ENCODE measurements at places on chromosomes 16 and 17.
A peak's percentile ranks its signal among the peaks of the same experiment; 100 is the strongest.

GRCh38 chr16:65196420-65197075, 74.7 kb upstream of the CDH11 start:
- peak; percentile 49 for DNase-seq

GRCh38 chr16:68739964-68740627, 3.0 kb downstream of the CDH1 start:
- no peak for DNase-seq

GRCh38 chr16:72961115-72961832, 86.7 kb downstream of the ZFHX3 start:
- peak; percentile 24 for DNase-seq

GRCh38 chr17:37546302-37546701, 56.6 kb downstream of the DUSP14 start:
- peak; percentile 9 for DNase-seq

DNA sequence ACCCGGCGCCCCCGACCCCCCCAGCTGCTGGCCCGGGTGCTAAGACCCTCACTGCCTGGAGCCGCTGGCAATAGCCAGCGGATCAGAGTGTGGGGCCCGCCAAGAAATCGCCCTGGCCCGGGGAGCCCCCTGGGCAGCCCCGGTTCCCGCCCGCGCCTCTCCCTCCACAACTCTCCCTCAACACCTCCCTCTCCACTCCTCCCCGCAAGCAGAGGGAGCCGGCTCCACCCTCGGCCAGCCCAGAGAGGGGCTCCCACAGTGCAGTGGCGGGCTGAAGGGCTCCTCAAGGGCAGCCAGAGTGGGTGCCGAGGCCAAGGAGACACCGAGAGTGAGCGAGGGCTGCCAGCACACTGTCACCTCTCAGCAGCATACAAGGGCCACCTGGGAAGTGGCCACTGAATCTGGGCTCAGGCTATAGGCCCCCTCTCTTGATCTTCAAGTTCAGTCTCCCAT, 385.5 kb downstream of the SEC14L1 start:
- no peak for DNase-seq

DNA sequence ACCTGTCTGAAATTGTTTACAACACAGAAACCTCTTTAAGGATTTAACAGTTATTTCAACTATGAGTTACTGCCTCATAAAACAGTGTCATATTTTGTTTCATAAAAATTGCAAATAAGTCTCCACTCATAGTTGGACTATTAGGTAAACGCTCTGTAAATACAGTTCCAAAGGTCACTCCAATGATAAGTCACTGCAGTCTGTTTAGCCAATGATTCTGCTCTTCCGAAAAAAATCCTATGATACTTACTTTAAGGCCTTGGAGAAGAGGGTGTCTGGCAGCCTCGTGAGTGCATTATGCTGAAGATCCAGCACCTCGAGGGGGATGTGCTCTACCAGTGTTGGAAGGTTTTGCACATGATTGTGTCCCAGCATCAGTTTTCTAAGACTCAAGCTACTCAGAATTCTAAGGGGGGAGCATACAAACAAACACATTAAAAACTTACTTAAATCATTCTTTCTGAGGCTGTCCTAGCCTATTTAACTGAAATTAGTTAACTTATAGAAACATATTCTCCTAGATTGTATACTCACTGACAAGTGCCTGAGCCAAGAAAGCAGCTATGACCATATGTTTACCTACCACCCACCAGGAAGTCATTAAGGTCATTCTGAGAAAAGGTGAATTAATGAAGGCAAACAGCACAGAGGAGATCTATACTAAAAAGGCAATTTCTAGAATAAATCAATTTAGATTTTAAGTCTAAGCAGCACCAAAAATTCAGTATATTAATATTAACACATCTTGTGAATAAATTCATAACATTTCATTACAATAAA, 41.1 kb downstream of the MARVELD3 start:
- no peak for DNase-seq

DNA sequence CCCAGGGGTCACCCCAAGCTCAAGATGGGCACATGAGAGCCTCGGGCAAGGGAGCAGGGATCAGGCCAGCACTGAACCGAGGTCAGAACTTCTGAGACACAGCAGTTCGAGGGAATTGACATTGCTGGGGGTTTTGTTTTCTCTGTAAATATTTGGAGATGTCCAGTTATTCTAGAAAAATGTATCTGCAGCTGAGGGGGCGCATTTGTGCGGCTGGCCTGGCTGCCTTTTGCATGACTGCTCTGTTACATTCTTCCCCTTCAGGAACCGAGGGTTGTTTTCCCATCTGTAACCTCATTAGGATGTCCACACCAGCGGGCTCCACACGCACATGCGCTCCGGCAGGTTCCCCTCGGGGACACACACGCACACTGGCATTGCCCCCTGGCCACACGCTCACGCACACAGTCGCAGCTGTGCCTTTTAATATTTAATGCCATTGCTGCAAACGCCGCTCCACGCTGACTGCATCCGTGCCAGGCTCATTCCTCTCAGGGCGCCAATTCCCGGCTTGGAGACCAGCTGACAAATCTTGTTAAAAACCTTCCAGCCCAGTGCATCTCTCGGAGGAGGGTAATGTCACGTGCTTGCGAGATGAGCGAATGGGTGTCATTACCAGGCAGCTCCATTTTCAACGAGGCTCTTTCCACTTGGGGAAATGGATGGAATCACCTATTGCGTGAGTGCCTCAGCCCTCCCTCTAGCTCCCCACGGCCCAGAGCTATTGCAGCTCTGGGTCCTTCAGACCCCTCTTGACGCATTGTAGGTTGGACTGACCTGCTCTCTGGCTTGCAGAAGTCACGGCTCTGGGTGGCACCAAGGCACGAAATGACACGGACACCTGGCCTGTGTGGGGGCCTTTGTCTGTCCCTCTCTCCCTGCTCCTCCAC, 13.1 kb downstream of the CCR7 start:
- peak; percentile 99 for DNase-seq

- DNase-seq = no peak
These were observed 18.2 kb upstream of the IL17C start for GRCh38 chr16:88619859-88620815.

GRCh38 chr16:27202923-27203506, 311 bp upstream of the KDM8 start:
- DNase-seq = peak; percentile 94

GRCh38 chr17:43881758-43882505, 25.4 kb downstream of the MPP2 start:
- no peak for DNase-seq

GRCh38 chr16:57758331-57759117, 23.0 kb downstream of the KATNB1 start:
- no peak for DNase-seq

GRCh38 chr17:32910769-32911168, 17.2 kb upstream of the TMEM98 start:
- DNase-seq = no peak

DNA sequence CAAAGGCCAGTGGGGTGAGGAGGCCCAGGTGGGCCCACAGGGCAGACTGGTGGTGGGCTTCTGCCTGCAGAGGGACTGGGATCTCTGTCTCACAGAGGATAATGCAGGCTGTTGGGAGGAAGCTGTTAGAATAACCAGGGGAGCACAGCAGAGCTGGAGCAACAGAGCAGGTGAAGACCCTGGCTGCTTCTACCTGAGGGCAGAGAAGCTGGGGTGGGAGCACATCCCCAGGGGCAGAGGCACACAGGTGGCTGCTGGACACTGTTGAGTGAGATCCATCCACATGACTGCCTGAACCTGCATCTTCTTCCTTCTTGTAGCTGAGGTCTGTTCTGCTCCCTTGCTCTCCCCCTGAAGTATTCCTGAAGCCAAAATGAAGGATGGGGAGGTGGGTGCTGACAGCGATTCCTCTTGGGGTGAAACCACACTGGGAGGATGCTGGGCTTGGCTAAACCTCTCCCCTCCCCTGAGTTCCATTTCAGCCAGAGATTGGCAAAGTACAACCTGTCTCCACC, 1725.0 kb downstream of the TP53TG3F start:
- DNase-seq = no peak

GRCh38 chr17:30351735-30352134, 17.9 kb upstream of the TMIGD1 start:
- no peak for DNase-seq

DNA sequence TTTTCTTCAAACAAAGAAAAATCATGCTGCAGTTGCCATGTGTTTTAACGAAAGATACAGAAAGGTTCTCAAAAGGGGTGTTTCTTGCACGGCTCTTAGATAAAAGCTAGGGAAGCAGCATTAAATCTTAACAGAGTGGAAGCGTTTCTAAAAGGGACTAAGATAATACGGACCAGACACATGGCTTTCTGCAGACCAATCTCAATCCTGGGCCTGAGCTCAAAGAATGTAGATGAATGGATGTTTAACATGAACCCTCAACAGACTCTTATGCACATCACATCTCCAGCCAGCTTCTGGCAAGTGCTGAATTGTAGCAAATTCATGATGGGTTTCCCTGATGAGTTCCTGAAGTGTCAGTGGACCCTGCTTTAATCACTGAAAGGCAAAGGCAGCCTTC, 80.2 kb upstream of the COX10 start:
- no peak for DNase-seq

GRCh38 chr16:51881731-51882130, 665.2 kb downstream of the TOX3 start:
- DNase-seq = peak; percentile 90

GRCh38 chr17:77610972-77611521, 347.5 kb upstream of the TNRC6C start:
- no peak for DNase-seq

DNA sequence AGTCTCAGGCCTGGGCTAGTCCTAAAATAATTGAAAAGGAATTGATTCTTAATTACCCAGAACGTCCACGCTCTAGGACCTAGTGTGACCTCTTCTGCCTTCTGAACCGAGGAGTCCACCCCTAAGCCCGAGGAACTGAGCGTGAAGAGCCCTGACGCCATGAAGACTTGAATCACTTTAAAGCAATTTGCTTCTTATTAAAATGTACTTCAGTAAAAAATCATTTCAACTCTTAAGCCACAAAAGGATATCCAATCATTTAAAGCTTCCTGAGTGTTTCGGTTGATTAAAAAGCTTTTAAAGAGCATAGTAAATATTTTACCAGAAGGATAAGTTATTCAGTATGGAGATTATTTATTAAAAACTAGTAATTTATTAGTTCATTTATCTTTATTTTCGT, 11.6 kb downstream of the HSBP1 start:
- DNase-seq = no peak

DNA sequence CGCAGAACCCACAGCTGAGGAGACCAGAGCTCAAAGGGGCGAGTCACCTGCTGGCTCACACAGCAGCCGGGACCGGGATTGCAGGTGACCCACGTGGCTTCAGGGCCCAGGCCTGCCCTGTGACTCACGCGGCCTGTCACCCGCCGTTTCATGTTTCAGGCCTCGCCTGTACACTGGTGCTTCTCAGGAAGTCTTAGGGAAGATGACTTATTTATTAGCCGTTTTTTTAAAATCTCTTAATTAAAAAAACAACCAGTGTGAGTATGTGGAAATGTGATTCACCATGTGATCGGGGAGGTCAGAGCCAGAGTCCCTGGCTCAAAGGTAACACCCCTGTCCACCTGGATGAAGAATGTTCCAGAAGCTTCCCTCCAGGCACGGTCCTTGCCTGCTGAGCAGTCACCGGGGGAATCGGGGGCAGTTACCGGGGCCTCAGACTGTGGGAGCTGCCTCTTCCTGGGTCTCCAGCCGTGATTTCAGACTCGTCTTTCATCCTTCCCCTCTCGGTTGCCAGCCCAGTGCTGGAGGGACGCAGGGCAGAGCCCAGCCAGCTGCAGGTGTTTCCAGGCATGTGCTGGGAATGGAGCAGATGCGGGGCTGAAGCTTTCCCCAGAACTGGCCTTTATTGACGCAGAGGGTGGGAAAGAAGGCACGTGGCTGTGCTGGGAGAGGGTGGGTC, 49.3 kb downstream of the CMIP start:
- peak; percentile 87 for DNase-seq

DNA sequence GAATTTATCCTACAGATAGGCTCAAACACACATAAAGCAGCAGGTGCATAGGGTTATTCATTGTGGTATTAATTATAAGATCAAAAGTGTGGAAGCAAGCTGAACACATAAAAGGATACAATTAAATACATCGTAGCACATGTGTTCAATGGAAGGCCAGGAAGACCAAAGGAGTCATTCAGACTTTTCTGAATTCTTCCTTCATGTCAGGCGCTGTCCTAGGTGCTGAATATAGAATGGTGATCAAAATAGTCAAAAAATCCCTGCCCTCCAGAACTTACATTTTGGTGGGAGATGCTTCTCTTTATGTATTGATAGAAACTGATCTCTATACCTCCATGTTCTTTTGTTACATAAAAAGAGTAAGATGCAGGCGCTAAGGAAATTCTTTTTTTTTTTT, 439.0 kb upstream of the ASIC2 start:
- peak; percentile 13 for DNase-seq

- DNase-seq = peak; percentile 84
These were observed 39.2 kb upstream of the GSE1 start for GRCh38 chr16:85573696-85574641.

GRCh38 chr17:75077496-75078283, 10.1 kb upstream of the SLC16A5 start:
- DNase-seq = peak; percentile 40

DNA sequence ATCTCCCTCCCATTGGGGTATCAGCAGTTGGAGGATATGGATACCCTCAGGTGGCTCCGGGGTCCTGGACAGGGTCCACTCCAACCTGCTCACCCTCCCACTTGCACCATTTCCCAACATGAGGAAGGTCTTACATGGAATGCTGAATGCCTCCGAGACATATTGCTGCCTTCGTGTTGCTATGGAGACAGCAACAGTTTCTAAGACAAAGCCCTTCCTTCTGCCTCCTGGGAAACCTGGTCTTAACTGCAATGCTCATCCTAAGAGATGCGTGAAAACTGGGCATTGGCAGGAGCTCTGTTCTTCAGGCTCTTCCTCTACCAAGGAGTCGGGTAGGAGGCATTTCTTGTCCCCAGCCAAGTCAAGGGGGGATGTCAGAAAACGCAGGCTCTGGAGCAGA, 45.2 kb downstream of the ST3GAL2 start:
- no peak for DNase-seq

DNA sequence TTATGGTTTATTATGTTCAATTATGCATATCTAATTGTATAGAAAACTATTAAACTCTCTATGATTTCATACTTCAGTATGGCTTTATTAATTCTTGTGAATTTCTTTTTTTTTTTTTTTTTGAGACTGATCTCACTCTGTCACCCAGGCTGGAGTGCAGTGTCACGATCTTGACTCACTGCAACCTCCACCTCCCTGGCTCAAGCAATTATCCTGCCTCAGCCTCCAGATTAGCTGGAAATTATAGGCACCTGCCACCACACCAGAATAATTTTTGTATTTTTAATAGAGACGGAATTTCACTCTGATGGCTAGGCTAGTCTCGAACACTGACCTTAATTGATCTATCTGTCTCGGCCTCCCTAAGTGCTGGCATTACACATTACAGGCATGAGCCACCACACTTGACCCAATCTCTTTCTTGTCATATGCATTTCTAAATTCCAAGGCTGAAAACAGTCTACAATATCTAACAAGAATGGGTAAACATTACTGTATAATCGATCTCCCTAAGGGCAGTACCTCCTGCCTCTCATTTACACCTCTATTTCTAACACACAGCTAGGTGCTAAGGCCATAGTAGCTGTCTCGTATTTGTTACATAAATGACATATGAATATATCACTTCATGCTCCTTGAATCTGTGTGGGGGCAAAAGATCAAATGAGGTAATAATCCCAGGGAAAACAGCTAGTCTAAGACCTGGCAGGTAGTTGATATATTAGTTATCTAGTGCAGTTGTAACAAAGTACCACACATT, 258.2 kb upstream of the CDH8 start:
- DNase-seq = no peak

Data from fibroblast of skin of back (primary cell).